ENCODE measurements at places on chromosomes 7 and 10. TPM values are rescaled to one million over a fixed set of nuclear protein-coding genes. Genes with fewer than 3 reads are reported as not detected.
A peak's percentile ranks its signal among the peaks of the same experiment; 100 is the strongest.

The CYP3A5 gene
- total RNA-seq, result 0.31 TPM

The AFAP1L2 gene
- total RNA-seq, result 170 TPM

The CFAP70 gene
- total RNA-seq, result 0.10 TPM

The TFPI2 gene
- total RNA-seq, result 2.9 TPM

The GPR158 gene
- 0.64 TPM for total RNA-seq

The CDHR1 gene
- 0.39 TPM for total RNA-seq

DNA sequence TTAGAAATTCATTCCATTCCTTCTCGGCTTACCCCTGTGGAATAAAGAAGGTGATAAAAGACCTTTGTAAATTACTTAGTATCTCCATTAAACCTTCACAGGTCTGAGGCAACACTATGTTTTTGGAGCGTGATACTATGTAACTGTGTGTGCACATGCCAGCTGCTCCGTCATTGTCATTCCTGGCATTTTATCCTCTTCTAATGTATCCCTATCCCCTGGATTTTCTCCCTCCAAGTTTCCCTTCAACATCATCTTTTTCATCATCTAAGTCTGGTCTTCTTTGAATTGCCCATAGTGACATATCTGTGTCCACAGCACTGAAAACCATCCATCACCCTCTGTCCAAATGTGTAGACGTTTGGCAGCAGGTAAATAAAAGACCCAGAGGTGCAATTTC lies 125.7 kb downstream of the TEX36 start:
- H3K36me3 ChIP-seq, result no peaks in the 10 kb centered on the region
- peaks cover 34% of the 10 kb centered on the region for H3K27me3 ChIP-seq
- DNase-seq, result no peak
- H3K4me3 ChIP-seq, result no peak overlapping the region
- H3K27ac ChIP-seq, result no peak overlapping the region

GRCh38 chr10:14839305-14839695 lies 1.2 kb downstream of the HSPA14 start:
- H3K27ac ChIP-seq, result peak overlapping the region; percentile 86
- H3K36me3 ChIP-seq, result peaks cover 31% of the 10 kb centered on the region
- peak overlapping the region; percentile 94 for H3K4me3 ChIP-seq
- no peaks in the 10 kb centered on the region for H3K27me3 ChIP-seq
- no peaks in the 10 kb centered on the region for H3K4me1 ChIP-seq

GRCh38 chr7:18831943-18832342 lies 285.5 kb downstream of the TWIST1 start:
- H3K36me3 ChIP-seq, result no peaks in the 10 kb centered on the region
- no peak overlapping the region for H3K27ac ChIP-seq
- H3K4me1 ChIP-seq, result no peaks in the 10 kb centered on the region
- no peak overlapping the region for H3K4me3 ChIP-seq
- no peaks in the 10 kb centered on the region for H3K27me3 ChIP-seq

DNA sequence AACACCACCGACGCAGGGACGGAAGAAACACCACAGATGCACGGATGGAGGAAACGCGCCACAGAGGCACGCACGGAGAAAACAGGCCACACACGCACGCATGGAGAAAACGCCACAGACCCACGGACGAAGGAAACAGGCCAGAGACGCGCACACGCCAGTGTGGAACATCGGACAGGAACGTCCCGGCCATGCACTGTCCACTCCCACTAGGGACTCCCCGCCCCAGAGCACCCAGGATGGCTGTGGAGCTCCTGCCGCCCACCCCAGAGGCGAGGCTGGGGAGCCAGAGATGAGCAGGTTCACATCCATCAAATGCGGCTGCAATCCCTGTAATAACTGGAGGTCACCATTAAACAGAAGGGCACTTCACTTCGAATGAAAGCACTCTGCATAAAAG lies 17.3 kb downstream of the DIP2C start:
- no peak overlapping the region for H3K27ac ChIP-seq
- H3K36me3 ChIP-seq, result no peaks in the 10 kb centered on the region
- no peaks in the 10 kb centered on the region for H3K4me1 ChIP-seq
- H3K4me3 ChIP-seq, result no peak overlapping the region
- H3K27me3 ChIP-seq, result no peaks in the 10 kb centered on the region
- no peak for DNase-seq

DNA sequence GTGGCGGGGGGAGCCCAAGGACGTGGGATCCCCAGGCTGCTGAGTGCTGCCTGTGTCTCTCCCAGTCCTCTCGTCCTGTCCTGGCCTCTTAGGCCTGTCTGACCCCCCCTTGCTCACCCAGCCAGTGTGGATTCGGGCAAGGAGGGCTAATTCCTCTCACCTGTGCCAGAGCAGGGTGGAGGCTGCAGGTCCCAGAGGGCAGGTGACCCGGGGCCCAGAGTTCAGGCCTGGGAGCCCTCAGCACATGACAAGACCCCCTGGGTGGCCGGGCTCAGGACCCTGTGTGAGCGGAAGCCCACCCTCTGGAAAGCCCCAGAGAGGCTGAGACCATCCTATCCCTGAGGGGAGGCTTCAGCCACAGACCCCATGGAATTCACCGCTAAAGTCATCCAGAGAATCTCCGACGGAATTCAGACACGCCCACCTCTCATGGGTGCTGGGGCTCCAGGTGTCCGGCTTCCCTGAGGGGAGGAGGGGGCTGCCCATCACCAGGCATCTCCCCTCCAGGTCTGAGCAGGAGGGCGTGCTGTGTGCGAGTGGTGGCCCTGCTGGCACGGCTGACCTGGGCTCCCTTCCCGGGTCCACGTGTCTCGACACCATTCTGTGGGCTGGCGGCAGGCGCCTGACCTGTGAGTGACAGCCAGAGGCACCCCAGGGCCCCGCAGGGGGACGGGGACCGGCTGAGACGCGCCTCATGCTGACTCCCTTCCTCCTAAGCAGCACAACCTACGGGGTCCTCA lies 5.0 kb downstream of the KNDC1 start:
- H3K4me1 ChIP-seq, result peaks cover 12% of the 10 kb centered on the region
- no peak overlapping the region for H3K4me3 ChIP-seq
- no peak overlapping the region for H3K27ac ChIP-seq
- no peak for DNase-seq
- no peaks in the 10 kb centered on the region for H3K27me3 ChIP-seq

- no peaks in the 10 kb centered on the region for H3K36me3 ChIP-seq
- peaks cover 8% of the 10 kb centered on the region for H3K4me1 ChIP-seq
- no peak overlapping the region for H3K27ac ChIP-seq
- no peak for DNase-seq
Measured at GRCh38 chr10:75294866-75295701, 59.3 kb upstream of the COMTD1 start.

DNA sequence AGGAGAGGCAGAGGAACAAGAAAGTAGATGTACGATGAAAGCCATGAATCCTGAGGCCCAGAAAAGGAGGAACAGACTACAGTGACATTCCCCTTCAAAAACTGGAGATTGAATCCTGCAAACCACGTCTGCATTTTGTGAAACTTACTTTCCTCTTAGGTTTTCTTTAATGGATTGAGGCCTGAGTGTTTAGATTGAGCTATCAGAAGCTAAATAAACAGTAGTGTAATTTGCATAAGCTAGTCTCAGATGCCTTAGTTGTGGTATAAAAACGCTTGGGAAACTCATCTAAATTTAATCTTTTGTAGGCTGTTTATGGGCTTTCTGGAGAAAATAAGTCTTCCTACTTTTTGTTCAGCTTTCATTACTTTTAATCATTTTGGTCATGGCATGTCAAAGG lies 94.8 kb upstream of the HDAC9 start:
- no peaks in the 10 kb centered on the region for H3K36me3 ChIP-seq
- H3K27ac ChIP-seq, result no peak overlapping the region
- no peak for DNase-seq
- H3K4me1 ChIP-seq, result no peaks in the 10 kb centered on the region

- H3K27ac ChIP-seq, result no peak overlapping the region
- no peak overlapping the region for H3K4me3 ChIP-seq
- H3K36me3 ChIP-seq, result peaks cover 4% of the 10 kb centered on the region
- DNase-seq, result no peak
Measured at GRCh38 chr7:5382281-5382892, 41.2 kb downstream of the TNRC18 start.

GRCh38 chr7:80249619-80250295 lies 115.1 kb downstream of the GNAI1 start:
- DNase-seq, result no peak
- no peaks in the 10 kb centered on the region for H3K27me3 ChIP-seq
